ENCODE measurements at places on chromosomes 11 and 22. TPM values are rescaled to one million over a fixed set of nuclear protein-coding genes. Genes with fewer than 3 reads are reported as not detected.

GRCh38 chr11:61814247-61814957 lies 2.4 kb downstream of the FADS1 start:
- DNase-seq, result peak; percentile 66

Gene CCDC81
- 0.41 TPM for total RNA-seq

DNA sequence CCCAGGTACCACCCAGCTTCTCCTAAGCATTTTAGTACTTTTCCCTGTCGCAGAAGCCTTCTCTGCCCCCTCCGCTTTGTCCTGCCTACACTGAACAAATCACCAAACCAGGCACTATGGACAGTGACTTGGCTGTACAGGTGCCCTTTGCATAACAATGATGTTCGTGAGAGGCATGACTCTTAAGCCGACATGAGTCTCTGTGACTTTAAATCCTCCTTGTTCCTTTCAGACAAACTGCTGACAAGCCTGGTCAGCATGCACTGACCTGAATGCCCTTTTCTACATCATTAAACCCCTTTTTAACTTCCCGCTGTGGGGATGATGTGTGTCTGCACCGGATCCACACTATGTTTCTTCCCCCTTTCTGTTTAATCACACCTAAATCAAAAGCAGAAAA lies 16.6 kb downstream of the CAVIN3 start:
- DNase-seq, result no peak

Gene MYBPC3
- not detected for total RNA-seq

Gene FSHB
- total RNA-seq, result not detected
